H9 (cell line): ENCODE measurements at places on chromosomes 5 and 9. TPM values are rescaled to one million over a fixed set of nuclear protein-coding genes. Genes with fewer than 3 reads are reported as not detected.

The DCTN3 gene
- 35.2 and 40.0 TPM in 2 replicates for total RNA-seq

- DNase-seq, result no peak
Observed at GRCh38 chr5:102815540-102816332, 60.6 kb downstream of the PAM start.

DNA sequence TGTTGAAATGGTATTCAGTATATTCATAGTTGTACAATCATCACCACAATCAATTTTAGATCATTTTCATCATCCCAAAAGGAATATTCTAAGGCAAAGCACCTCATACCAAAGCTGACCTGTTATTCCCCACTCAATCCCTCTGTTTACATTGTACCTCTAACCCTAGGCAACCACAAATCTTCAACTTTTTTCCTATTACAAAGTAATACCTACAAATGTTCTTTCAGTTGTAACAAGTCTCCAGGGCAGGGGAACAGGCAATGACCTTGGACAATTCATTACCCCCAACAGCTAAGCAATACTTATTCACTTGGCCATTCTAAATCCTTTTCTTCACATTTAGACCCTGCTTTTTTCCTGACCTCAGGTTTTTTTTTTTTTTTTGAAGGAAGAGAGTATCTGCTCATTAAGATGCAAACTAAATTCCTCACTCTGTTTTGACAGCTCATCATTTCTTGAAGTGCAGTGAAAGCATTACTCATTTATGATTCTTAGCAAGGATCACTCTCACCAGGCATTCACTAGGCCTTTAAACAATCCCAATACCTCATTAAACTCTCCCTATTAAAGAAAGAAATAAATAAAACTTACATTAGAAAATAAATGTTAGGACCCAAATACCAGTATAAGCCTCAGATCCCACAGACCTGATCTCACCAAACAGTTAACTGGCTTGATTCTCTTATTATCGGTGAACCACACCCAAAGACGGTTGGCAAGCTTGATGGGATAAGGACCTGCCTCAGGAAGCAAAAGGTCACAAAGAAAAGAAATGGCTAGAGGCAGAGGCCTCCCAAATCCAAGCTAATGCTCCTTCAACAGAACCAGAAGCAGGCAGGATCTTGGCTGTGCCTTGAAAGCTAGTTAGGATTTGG is 15.3 kb downstream of the MTMR12 start:
- no peak for DNase-seq

The GABBR2 gene
- total RNA-seq, result 0.66 and 0.94 TPM in 2 replicates

The IL7R gene
- not detected in 2 replicates for total RNA-seq

GRCh38 chr9:129320575-129321285 is 142.7 kb upstream of the IER5L start:
- DNase-seq, result peak; percentile 64

GRCh38 chr9:110623462-110624025 is 44.0 kb upstream of the SVEP1 start:
- DNase-seq, result no peak

DNA sequence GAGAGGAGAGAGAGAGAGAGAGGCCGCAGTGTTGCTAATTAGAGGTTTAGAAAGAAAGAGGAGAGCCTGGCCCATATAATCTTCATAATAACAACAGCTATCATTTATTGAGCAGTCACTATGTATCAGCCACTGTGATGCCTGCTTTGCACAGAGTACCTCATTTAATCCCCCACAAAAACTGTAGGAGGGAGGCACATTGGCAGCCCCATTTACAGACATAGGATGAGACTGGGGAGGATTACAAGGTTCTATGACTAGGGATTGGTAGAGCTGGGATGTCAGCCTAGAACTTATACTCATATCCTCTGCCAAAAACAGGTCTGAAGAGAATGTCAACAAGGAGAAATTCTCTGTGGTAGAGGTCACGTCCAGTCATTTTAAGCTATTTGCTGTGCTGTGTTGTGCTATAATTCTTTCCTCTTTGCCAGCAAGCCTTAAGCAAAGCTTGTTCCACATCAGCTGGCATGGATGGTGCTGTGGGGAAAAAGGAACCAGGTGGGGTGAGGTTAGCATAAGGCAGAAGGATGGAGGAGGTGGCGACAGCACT is 6.7 kb upstream of the GCNT4 start:
- no peak for DNase-seq

The KCNIP1 gene
- 0.24 and 0.63 TPM in 2 replicates for total RNA-seq

- DNase-seq, result no peak
Observed at GRCh38 chr5:166346726-166347374, 1944.6 kb upstream of the WWC1 start.

DNA sequence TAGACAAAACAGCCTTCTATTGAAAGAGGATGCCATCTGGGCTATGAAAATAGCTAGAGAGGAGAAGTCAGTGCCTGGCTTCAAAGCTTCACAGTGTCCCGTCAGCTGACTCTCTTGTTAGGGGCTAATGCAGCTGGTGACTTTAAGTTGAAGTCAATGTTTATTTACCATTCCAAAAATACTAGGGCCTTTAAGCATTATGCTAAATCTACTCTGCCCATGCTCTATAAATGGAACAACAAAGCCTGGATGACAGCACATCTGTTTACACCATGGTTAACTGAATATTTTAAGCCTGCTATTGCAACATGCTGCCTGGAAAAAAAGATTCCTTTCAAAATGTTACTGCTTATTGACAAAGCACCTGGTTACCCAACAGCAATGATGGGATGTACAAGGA is 309.1 kb downstream of the NTRK2 start:
- DNase-seq, result no peak

GRCh38 chr5:135212361-135213026 is 178.5 kb upstream of the PITX1 start:
- DNase-seq, result peak; percentile 12

- no peak for DNase-seq
Observed at GRCh38 chr5:143229896-143230675, 173.4 kb downstream of the NR3C1 start.

- DNase-seq, result no peak
Observed at GRCh38 chr5:72687288-72687687, 129.2 kb upstream of the TNPO1 start.

The CCDC69 gene
- total RNA-seq, result 5.3 and 6.0 TPM in 2 replicates

GRCh38 chr9:28909526-28909925 is 1336.2 kb upstream of the C9orf72 start:
- no peak for DNase-seq

- DNase-seq, result no peak
Observed at GRCh38 chr9:127866535-127866934, 10.9 kb downstream of the AK1 start.
